ENCODE measurements at places on chromosomes 12 and 14.

- DNase-seq = no peak
Observed at GRCh38 chr12:59007620-59008019, 87.3 kb upstream of the LRIG3 start.

- no peak for DNase-seq
Observed at GRCh38 chr12:54010053-54010971, 1.5 kb downstream of the HOXC8 start.

DNA sequence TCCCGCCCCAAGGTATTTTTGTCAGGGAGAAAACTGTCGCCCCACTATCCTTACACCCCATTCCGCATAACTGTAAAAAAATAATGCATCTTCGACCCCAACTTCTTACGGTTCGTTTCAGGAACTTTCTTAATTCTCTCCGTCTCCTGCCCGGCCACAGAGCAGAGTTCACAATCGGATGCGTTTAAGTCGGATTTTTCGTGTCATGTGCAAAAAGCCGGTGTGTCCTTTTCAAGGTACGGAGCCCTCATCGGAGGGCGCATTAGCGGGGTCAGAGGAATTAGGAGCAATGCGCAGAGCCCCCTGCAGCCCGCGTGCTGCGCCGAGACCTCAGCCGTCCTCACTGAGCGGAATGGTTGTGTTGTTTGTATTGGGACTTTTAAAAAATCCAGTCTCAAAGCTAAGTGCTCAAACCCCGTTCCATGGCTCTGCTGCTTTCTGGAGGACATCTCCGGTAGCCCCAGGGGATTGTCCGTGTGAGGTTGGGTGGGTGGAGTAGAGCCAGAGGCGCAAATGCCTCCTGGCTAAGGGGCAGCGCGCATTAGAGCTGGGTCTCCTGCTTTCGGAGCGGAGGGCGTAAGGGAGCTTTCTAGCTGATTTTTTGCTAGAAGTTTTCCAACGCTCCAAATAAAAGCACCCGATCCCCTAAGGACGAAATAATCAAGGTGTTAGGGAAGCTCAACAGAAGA, 3.9 kb upstream of the GSC start:
- DNase-seq = no peak

DNA sequence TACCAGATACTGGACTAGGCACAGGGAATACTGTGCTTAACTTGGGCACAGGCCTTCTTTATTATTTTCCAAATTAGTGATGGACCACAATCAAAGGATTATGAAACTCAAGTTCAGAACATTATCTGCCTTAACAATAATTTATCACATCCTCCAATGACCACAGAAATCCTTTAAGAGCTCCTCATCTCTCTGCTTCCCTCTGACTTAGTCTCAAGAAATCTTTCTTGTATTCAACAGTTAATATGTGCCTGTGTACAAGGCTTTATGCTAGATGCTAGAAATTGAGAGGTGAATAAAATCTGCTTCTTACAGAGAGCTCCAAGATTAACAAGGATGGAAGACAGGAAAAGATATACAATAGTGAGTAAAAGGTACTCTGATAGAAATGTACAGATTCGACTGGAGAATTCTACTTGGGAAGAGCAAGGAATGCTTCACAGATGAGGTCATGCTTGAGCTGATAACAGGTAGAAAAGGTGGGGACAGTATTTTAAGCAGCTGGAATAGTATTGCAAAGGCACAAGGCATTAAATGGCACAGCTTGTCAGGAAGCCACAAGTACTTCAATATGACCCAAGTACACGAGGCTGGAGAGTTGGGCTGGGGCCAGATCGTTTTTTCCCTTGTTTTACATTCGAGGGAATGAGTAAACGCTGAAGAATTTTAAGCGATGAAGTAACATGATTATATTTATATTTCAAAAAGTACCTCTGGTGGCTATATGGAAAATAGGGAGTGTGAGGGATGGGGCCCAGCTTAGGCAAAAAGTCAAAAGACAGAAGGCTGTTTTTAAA, 55.1 kb upstream of the ARID2 start:
- no peak for DNase-seq

DNA sequence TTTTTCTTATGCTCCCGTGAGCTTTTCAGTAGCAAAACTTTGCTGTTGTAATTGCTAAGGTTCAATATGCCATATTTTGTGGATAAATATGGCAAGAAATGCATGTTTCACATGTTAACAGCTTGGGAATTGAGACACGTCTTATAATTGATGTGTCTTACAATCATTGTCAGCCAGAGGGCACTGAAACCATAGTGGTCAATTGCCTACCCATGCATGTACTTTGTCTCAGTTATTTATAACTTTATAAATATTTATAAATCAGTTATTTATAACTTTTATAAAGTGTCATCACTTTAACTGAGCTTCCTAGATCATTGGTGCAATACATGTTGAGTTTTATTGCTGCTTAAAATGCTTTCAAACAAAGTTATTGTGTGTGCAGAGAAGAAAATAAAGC, 82.0 kb downstream of the CATSPERB start:
- DNase-seq = no peak

DNA sequence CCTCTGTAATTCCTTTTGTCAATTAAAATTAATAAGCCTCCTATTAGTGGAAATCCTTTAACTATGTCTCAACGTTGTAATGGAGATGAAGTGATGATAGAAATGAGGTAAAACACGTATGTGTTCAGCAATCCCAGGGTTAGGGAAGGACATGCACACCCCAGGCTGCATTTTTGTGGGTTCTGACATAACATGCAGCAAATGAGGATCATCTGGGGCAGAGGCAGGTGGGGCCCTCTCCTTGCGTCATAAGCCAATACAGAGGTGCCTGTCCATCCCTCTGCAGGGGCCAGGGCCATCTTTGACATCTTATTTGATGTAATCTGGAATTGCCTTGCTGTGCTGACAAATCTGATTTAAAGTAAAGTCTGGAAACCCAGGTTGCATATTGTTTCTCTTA, 73.2 kb downstream of the MYRFL start:
- no peak for DNase-seq

DNA sequence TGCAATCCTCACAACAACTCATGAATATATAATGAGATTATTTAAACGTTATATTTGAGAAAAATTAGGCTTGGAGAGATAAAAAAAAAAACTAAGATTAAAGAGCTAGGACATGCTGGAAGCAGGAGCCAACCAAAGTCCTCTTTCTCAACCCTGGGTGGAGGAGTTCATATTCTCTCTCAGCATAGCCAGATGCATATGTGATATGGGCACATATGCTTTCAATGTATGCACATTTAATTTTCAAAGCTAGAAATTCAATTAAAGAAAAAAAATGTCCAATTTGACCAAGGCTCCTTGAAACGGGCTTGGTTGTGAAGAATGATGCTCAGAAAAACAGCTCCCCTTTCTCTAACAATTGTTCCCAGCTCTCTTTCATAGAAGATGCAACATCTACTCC, 61.9 kb upstream of the GRIP1 start:
- no peak for DNase-seq

DNA sequence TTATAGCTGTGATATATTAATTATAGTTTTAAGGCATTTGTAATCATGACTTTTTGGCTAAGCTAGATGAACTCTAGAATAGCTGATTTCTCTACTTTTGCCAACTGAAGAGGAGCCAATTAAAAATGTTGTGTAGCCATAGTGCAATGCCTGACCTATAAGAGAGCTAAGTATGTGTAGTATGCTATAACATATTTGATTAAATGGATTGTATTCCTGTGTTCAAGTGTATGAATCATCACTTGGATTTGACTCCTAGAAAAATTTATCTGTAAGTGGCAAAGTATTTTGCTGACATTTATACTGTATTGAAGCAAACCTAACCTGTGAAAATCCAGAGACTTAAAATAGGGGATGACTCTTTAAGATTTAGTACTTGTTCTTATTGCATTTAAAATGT, 34.2 kb downstream of the PCNX4 start:
- no peak for DNase-seq
